ENCODE measurements at places on chromosomes 5 and 9. TPM values are rescaled to one million over a fixed set of nuclear protein-coding genes. Genes with fewer than 3 reads are reported as not detected.
A peak's percentile ranks its signal among the peaks of the same experiment; 100 is the strongest.

DNA sequence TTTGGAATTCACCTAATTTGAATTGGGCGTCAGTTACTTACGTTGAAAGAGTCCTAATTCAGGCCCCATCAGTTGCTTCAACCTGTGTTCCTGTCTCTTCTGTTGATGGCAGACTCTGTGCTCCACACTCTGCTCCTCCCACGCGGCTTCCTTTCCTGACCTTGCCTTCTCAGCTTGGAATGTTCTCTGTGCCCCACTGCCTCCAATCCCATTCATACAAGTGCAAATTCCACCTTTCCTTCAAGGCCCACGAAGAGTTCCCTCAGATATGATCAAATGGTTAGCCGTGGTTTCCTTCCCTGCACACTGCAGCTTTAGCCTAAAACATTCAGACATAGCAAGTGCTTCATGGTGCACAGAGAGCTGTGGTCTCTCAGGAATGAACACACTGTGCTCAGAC is 65.7 kb downstream of the SREK1 start:
- DNase-seq: no peak

- no peak for DNase-seq
Observed at GRCh38 chr5:9776525-9776924, 146.4 kb upstream of the TAS2R1 start.

GRCh38 chr5:142819292-142819691 is 49.1 kb downstream of the ARHGAP26 start:
- no peak for DNase-seq

TSSK1B gene
- total RNA-seq: 3.9 TPM

GRCh38 chr5:1795931-1796330 is 3.7 kb downstream of the MRPL36 start:
- DNase-seq: peak; percentile 59

GRCh38 chr9:125842242-125842641 is 95.1 kb downstream of the PBX3 start:
- DNase-seq: no peak

GRCh38 chr5:18270635-18271338 is 636.5 kb downstream of the TAF11L14 start:
- DNase-seq: no peak

DNA sequence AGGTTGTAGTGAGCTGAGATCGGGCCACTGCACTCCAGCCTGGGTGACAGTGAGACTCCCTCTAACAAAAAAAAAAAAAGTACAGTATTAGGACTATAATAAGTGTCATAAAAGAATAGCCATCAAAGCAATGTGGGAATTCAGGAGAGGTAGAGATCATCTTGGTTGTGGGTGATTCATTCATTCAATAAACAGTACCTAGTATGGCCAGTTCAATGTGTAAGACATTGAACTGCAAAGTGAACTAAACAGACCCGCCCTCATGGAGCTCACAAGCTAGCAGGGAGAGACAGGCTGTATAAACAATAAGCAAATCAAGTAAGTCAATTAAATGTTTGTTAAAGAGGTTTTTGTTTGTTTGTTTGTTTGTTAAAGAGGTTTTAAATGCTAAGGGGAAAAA is 146.1 kb upstream of the RANBP3L start:
- no peak for DNase-seq

GRCh38 chr5:121171361-121171760 is 680.3 kb upstream of the FTMT start:
- DNase-seq: no peak

CRB2 gene
- not detected for total RNA-seq

DNA sequence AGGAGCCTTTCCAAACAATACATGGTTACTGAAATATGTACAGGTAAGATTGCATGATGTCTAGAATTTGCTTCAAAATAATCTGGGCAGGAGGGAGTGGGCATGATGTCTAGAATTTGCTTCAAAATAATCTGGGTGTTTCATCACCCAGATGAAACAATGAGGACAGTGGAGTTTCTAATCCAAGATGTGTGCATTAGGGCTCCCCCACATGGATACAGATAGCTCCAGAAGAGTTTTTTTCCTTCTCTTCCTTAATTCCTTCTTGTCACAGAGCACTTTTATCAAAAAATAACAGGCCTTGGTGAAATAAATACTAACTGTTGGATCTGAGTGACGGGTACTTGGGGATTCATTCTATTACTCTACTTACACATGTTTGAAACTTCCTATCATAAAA is 14.9 kb downstream of the ATOX1 start:
- no peak for DNase-seq

GRCh38 chr9:126337729-126338372 is 11.2 kb downstream of the MVB12B start:
- DNase-seq: no peak

Measured in suprapubic skin (tissue), 4 donors.